ENCODE measurements at places on chromosomes 12 and 14. TPM values are rescaled to one million over a fixed set of nuclear protein-coding genes. Genes with fewer than 3 reads are reported as not detected.

The PTPRQ gene
- not detected for total RNA-seq

The ARMH4 gene
- total RNA-seq: 0.07 TPM

DNA sequence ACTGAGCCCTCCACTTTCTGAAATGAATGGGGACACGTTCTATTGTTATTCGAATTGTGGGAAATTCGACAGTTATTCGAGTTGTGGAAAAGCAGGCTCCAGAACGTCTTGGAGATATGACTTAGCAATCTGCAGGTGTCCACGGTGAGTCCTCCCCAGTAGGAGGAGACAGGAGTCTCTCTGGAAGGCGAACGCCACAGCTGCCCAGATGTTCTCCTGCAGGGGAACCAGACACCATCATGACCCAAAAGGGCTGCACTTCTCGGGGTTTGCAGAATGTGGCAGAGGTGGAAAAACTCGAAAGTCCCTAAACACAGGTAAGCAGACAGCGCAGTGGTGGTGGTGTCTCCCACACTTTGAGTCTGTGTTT is 363.6 kb upstream of the SFSWAP start:
- DNase-seq: no peak

- DNase-seq: no peak
Observed at GRCh38 chr12:25115677-25116076, 79.3 kb downstream of the DNAI7 start.

- peak; percentile 50 for DNase-seq
Observed at GRCh38 chr12:24902511-24903328, 46.2 kb downstream of the BCAT1 start.
